ENCODE measurements at places on chromosomes 3 and 15.

- DNase-seq: no peak
Measured at GRCh38 chr3:59407425-59407824, 357.6 kb upstream of the CFAP20DC start.

DNA sequence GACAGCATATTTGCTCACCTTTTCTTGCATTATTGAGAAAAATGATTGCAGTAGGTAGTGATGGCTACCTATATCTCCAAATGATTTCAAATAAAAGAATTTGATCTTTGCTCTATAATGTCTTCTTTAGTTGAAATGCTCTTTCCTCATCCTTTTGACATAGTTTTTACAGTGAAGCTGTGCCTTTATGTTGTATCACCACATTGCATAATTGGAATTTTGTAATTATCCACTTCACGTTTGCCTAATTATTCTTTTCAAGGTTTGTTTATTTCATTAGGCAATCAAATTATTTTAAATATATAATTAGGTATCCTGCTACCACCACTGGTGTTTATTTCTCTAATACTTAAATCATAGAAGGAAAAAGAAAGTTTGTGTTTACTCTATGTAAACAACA, 21.3 kb upstream of the P2RY13 start:
- no peak for DNase-seq

GRCh38 chr3:100754563-100755334, 45.5 kb downstream of the TFG start:
- DNase-seq: no peak

GRCh38 chr3:20232906-20233780, 47.1 kb upstream of the SGO1 start:
- DNase-seq: no peak

- DNase-seq: no peak
Measured at GRCh38 chr15:40594429-40594836, 384 bp downstream of the KNL1 start.

GRCh38 chr3:170081079-170081741, 43.4 kb downstream of the GPR160 start:
- no peak for DNase-seq

DNA sequence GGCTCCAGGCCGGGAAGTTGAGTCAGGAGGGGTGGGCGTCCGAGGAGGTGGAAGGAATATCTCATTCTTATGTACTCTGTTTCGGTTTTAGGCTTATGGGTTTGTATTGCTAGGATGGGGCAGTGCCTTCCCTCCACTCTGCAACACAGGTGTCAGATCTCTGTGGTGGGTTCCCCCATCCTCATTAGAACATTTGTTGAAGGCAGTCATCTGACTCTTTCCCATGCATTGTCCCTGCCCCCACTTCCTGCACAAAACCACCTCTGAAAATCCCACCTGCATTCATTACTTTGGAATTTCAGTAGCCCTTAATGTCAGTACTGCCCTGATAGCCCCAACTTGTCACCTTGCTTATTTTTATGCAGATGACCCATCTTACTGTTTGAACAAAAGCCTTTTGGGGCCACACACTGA, 29.5 kb downstream of the GYG1 start:
- DNase-seq: no peak

GRCh38 chr3:71513515-71513914, 70.0 kb downstream of the FOXP1 start:
- DNase-seq: no peak

DNA sequence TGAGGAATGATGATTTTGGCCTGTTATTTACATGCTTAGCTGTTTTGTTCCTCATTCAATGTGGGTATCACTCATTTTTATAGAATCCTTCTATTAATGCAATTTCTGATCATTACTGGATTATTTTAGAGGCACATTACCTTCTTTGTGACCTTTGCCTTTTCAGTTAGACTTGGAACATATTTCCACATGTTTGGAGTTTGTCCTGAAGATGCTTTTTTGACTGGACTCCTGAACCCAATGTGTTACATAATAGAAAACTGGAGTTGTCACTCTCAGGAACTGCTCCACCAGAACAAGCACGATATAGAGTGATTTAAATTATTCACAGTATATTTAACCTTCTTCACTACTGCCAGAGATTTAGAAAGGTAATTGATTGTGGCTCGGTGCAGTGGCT, 59.5 kb downstream of the TP63 start:
- DNase-seq: no peak

DNA sequence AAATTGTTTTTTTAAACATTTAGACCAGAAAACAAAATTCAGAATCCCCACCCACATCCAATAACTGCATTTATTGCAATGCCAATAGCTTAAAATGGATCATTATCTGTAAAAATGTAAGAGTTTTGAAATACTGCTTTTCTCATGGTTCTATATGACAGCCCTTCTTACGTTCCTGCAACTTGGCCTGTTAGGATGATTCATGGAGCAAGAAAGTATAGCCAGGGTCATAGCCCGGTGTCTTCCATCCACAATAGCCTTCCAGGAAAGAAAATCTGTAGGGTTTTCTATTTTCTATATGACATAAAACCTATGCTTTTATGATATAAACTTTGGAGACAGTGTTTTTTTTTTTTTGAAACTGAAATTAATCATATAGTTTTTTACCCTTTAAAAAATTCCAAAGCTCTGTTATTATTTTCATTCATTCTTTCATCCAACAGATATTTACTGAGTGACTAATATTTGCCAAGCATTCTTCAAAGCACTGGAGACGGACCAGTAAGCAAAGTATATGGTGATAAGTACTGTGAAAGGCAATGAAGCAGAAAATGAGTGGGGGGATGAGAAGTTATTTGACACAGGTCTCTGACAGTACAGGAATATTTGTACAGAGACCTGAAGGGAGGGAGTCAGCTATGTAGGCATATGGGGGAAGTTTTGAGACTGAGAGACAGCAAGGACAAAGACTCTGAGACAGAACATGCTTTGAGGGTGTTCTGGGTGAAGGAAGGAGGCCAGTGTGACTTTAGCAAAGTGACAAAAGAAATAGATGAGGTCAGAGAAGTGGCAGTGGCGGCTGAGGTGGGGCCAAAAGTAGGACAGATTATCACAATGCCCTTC, 29.0 kb upstream of the SLC2A2 start:
- DNase-seq: no peak

GRCh38 chr15:62900071-62900802, 142.3 kb upstream of the TPM1 start:
- no peak for DNase-seq

- no peak for DNase-seq
Measured at GRCh38 chr3:102265720-102266119, 169.1 kb upstream of the ZPLD1 start.

DNA sequence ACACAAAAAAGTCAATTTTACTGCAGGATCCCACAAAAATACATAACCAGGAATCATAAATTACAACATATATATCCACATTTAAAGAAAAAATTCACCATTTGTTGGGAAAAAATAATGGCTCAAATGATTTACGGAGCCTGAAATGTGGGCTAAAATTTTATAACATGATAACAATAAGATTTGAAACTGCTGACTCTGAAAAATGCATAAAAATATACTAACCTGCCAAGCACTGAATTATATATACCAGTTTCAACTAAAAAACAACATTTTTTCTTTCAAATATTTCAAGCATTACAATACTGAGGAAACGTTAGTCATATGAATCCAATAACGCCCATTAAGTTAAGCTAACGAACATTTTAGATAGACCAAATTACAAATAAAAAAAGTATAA, 12.2 kb upstream of the MYO5C start:
- DNase-seq: no peak
